ENCODE measurements at places on chromosomes 6 and 20.
A peak's percentile ranks its signal among the peaks of the same experiment; 100 is the strongest.

DNA sequence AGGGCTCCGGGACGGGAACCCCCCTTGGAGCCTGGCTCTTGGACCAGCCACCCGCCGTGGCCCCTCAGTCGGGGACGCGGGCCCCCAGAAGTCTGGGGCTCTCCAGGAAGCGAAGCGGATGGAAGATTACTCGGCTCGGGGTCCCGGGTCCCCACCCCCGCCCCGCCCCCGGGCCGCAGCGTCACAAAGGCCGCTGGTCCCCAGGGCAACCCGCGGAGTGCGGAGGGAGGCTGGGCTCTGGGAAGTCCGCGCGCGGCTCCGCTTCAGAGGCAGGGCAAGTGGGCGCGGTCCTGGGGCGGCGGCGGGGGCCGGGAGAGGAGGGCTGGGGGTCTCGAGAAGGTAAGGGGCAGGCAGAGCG lies at the start of gene FNDC11:
TSS of gene FNDC11 (plus strand) at position 227 of the 358 bp plus-strand sequence. CDS start 1,505 bp downstream, outside the sequence.
- DNase-seq: peak; percentile 31

DNA sequence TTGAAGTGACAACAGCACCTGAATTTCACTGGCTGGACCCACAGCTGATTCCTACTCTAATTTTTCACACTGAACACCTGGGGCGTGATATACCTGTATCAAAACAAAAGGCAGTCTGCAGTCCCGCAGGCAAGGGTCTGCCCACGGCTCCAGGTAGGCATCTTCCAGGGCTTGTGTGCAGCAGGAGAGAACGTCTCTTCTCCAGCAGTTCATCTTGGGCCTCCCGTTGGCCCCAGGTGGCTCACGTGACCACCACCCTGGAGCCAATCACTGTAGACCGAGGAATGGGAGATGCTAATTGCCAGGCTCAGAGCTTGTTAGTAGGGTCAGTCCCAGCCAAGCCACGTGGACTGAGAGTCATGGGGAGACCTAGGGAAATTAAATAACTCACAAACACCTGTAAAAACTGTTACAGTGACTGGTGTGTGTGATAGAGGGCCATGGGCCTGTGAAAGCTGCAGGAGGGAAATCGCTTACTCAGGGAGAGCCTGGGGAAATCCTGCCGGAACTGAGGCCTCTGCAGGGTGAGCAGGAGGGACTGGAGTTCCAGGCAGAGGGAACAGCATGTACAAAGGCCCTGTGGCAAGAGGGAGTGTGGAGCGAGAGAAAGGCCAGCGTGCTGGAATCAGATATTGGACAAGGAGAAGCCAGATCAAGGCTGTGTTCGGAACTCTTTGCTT lies 83.4 kb downstream of the EYA2 start:
- DNase-seq: no peak

DNA sequence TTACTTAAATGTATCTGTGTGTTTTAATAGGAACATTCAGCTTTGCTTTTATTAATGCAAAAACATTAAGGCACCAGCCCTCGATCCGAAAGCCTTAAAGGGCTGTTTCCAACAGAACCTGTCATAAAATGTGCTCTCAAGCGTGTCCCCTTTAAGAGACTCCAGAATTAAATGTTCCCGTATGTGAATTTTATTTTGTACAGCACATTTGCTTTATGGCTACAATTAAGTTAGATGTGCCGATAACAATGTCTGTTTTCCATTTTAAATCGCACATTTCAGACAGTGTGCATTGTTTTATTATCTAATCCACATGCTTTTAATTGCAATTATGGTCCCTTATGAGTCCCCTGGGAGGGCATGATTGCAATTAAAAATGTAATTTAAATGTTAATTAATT lies 198.9 kb downstream of the TSHZ2 start:
- DNase-seq: no peak

- DNase-seq: no peak
These were observed 91.1 kb upstream of the PLN start for GRCh38 chr6:118456982-118457381.

GRCh38 chr6:116268589-116269293 lies 11.0 kb downstream of the TSPYL1 start:
- no peak for DNase-seq

GRCh38 chr20:32338665-32339064 lies 19.5 kb upstream of the ASXL1 start:
- DNase-seq: no peak

DNA sequence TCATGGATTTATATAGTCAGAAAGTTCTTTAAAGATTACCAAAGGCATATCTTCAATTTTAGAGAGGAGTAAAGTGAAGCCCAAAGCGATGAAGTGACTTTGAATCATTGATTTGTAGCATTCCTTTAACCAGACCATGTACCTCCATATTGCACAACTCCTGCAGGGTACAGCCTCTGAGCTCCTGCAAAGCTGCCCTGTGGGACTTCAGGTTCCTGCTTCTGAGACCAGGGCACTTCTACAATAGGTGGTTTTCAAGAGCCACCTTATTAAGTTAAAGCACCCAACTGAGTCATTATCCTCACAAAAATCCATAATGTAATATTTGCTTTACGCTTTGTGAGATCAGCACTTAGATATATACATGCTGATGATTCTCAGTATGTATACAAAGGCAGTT lies 270.7 kb upstream of the RGS17 start:
- no peak for DNase-seq

GRCh38 chr6:93896081-93896480 lies 476.7 kb upstream of the EPHA7 start:
- DNase-seq: no peak

GRCh38 chr6:170080169-170080827 lies 210.6 kb downstream of the DLL1 start:
- DNase-seq: no peak

DNA sequence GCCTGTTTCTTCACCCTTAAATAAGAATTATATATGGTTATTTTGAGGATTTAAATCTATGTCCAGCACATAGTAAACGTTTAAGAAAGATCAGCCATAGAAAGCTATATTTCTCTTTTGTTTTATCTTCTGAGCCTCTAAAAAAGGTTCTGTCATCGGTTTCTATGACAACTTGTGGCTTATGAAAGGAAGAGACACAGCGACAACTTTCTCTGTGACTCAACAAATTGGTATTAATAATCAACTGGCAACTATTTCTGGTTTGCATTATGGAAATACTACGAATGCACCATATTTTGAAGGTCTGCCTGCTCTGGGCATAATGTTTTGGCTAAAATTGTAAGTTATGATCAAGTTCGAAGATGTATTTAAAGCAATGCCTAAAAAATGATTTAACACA lies 751.0 kb downstream of the CD109 start:
- DNase-seq: no peak

GRCh38 chr6:159762681-159763293 lies 942 bp downstream of the ACAT2 start:
- DNase-seq: peak; percentile 12

GRCh38 chr20:4766631-4767030 lies 44.9 kb downstream of the PRND start:
- DNase-seq: no peak

- DNase-seq: no peak
These were observed 1.9 kb upstream of the ULBP1 start for GRCh38 chr6:149961728-149962425.

- no peak for DNase-seq
These were observed 57.6 kb downstream of the FAM184A start for GRCh38 chr6:119020597-119021561.

GRCh38 chr20:16929756-16930155 lies 181.6 kb downstream of the OTOR start:
- DNase-seq: no peak

GRCh38 chr6:51464956-51465355 lies 622.5 kb downstream of the PKHD1 start:
- DNase-seq: no peak

DNA sequence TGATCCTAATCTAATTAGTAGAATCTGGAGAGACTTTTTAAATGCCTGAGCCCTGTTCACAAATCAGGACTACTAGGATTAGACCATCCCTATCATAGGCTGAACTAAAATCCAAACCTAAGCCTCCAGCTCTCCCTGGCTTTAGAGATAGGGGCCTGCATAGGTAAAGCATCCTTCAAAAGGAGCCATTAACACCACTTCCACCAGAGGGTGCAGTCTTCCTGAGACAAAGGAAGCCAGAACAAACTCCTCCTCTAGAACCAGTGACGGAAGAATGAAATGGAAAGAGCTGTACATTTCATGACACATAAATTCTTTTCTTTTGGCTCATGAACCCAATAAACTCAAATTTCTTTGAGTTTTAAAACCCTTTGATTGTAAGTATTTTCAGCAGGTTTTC lies 291.2 kb upstream of the ADGRB3 start:
- no peak for DNase-seq

DNA sequence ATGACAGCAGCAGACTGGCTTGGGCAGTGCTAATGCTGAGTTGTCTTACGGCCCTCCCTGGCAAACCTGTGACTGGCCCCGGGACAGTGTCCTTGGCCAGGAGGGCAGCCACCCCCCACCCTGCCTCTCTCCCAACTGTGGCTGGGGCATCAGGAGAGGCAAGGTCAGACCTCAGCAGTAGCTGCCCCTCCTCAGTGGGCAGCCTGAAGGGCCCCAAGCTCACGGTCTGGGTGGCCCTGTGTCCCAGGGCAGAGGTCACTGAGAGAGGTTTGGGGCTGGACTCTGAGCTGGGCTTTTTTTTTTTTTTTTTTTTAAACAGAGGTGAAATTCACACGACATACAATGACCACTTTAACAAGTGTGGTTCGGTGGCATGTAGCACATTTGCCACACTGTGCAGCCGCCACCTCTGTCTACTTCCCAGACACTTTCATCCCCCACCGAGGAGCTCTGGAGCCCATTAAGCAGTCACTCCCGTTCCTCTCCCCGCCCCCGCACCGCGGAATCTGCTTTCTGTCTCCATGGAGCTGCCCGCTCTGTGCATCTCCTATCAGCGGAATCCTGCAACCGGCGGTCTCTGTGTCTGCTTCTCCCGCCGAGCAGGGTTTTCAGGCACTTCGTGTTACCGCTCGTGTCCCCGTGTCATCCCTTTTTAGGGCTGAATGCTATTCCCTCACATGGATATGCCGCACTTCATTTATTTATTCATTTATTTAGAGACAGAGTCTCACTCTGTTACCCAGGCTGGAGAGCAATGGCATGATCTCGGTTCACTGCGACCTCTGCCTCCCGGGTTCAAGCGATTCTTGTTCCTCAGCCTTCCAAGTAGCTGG lies 67.9 kb upstream of the GATA5 start:
- DNase-seq: no peak

DNA sequence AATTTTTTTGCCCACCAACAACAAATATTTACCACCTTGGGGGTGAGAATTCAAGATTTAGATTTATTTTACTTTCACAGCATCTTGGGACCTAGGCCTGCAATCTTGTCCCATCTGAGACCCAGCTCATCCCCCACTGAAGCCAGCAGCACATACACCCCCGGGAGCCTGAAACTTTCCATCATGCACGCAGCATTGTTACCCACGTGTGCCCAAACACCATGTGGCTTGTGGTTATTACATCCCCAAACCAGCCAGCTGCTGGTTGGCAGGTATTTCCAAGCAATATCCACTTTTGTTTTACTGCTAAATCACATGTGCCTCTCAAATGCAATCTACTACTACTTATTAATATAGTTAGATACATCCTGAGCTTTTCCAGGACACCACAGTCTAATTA lies 149.3 kb upstream of the NT5E start:
- no peak for DNase-seq

- no peak for DNase-seq
These were observed 360.4 kb downstream of the ESR1 start for GRCh38 chr6:152167641-152168603.

GRCh38 chr20:59939052-59939878 lies 840 bp downstream of the PPP1R3D start:
- no peak for DNase-seq

GRCh38 chr6:136982928-136983327 lies 60.8 kb downstream of the SLC35D3 start:
- DNase-seq: no peak

DNA sequence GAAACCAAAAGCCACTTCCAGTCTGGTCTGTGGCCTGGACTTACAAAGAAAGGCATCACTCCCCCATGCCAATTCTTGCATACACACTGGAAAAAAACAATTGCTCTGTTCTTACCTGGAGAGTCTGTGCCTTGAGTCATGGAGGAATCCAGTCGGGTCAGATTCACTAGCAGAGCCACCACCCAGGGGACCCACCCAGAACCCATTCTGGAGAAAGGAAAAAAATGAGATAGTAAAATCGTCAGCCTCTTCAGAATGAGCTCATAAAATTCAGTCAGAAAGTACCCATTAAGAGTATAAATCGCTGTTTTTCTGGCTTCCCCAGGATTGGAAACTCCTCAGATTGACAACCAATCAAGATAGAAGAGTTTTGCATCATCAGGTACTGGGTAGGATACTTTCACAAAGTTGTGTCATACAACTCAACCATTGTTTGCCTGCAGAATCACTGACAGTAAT lies at the start of gene HLA-DOB:
TSS of gene HLA-DOB (minus strand) at position 257 of the 459 bp plus-strand sequence. CDS start at position 206, 51 bp downstream.
- no peak for DNase-seq

GRCh38 chr20:50120935-50121693 lies 8.2 kb upstream of the UBE2V1 start:
- DNase-seq: peak; percentile 47

GRCh38 chr6:166109608-166110007 lies 58.0 kb downstream of the TBXT start:
- DNase-seq: no peak

GRCh38 chr6:55794136-55794812 lies 81.1 kb downstream of the BMP5 start:
- no peak for DNase-seq

DNA sequence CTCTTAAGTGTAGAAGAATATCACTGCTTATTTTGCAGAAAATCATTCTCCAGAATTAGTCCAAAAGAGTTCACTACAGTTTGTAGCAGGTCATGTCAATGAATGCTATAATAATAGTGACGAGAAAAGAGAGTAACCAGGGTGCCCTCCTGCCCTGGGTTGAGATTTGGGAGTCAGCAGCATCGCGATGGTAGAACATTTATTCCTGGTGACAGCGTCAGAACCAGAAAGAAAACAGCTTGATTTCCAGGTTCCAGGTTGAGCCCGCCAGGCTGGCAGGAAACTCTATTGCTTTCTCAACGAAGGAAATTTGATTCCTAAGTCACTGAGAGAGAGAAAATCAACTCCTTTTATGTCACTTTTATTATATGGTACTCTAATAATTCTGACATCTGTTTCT lies 550.3 kb downstream of the QKI start:
- no peak for DNase-seq
